Hepatocyte (in vitro differentiated cells): ENCODE measurements at places on chromosomes 2 and 18. TPM values are rescaled to one million over a fixed set of nuclear protein-coding genes. Genes with fewer than 3 reads are reported as not detected.
A peak's percentile ranks its signal among the peaks of the same experiment; 100 is the strongest.

- DNase-seq = peak; percentile 11
- no peak overlapping the region for H3K4me3 ChIP-seq
- peaks cover 4% of the 10 kb centered on the region for H3K4me1 ChIP-seq
- H3K36me3 ChIP-seq = no peaks in the 10 kb centered on the region
Measured at GRCh38 chr2:214876815-214877214, 67.3 kb upstream of the BARD1 start.

DNA sequence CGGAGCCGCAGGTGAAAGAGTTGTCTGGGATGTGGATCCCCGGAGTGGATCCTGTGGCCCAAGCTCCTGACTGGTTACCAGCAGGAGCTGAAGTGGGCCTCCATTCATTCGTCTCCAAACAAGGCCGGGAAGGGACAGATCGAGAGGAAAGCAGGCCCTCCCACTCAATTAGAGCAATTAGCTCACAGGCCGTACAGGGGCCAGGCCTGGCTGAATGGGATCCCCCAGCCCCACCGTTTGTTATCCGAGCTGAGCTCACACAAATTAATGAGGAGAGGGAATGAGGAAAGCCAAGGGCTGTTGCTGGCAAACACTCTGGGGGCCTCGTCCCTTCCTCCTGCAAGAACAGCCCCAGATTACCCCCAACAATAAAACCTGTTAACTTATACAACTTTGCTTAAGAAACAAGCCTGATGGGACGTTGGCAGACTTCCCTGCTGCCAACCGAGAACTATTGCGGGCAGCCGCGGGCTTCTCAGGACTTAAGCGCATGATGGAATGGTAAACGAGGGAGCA is 338.0 kb downstream of the BCL11A start:
- peak overlapping the region; percentile 41 for H3K27ac ChIP-seq
- H3K27me3 ChIP-seq = no peaks in the 10 kb centered on the region
- no peaks in the 10 kb centered on the region for H3K36me3 ChIP-seq
- no peak overlapping the region for H3K4me3 ChIP-seq
- H3K4me1 ChIP-seq = peaks cover 18% of the 10 kb centered on the region

DNA sequence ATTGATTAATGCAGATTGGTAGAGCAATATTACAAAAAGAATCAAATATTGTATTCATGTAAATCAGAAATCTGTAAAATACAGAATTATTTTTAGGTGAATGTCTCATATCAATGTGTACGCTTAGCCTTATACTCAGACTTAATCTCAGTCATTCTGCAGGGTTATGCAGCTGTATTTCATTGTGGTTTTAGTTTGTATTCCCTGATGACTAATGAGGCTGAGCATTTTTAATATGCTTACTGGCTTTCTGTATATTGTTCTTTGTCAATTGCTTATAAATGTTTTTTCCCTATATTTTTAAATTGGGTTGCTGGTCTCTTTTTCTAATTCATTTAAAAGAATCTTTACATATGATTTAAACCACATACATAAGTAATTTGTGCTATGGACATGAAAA is 50.1 kb downstream of the CDH19 start:
- no peaks in the 10 kb centered on the region for H3K36me3 ChIP-seq
- H3K4me1 ChIP-seq = no peaks in the 10 kb centered on the region
- DNase-seq = no peak
- no peak overlapping the region for H3K4me3 ChIP-seq
- H3K27ac ChIP-seq = no peak overlapping the region

DNA sequence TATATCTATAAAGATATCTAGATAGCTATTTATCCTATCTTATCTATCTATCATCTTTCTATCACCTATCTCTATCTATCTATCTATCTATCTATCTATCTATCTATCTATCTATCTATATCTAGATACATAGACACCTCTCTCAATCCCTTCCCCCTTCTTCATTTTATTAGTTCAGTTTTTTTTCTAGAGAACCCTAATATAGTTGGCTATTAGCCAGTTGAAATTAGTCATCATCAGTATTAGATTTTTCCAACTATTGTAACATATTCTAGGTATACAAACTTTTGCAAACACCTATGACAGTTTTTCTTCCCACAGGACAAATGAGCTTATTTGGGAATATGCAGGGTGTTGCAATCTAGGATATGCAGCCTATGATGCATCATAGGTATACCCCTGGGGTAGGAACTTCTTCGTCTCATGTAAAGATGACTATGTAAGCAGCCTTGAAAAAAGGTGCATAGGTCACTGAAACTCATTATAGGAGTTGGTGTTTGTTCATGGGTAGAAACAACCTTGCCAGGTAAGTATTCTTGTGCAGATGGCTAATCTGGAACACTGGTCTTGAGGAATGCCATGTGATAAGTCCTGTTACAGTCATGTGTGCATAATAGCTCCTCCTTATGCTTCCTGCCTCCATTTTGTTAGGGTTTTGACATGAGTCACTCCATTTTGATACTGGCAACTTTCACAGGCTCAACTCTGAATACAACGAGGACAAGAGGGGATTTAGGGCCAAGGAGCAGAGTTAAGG is 160.7 kb upstream of the ZSWIM2 start:
- no peak overlapping the region for H3K27ac ChIP-seq
- H3K4me1 ChIP-seq = no peaks in the 10 kb centered on the region
- no peak overlapping the region for H3K4me3 ChIP-seq
- no peaks in the 10 kb centered on the region for H3K36me3 ChIP-seq
- DNase-seq = no peak

DNA sequence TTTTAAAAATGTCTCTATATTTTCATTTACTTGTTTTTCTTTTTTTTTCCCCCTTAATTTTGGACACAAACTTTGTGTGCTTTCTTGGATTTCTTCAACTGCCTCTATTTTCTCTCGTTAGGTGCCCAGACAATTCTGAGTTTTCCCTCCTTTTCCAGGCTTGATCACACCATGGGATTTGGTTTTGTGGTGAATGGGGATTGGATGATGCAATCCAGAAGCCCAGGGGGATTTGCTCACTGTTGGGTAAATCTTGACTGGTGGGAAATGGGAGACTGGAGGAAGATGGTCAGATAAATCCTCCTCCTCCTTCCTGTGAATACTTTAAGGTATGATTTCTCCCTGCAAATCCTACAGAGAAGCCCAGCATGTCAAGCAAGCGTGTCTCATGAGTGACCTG is 19.5 kb upstream of the PAX8 start:
- H3K36me3 ChIP-seq = no peaks in the 10 kb centered on the region
- no peak overlapping the region for H3K4me3 ChIP-seq
- no peaks in the 10 kb centered on the region for H3K4me1 ChIP-seq
- H3K27me3 ChIP-seq = peaks cover 6% of the 10 kb centered on the region
- no peak overlapping the region for H3K27ac ChIP-seq

GRCh38 chr2:20141056-20141762 is 83.7 kb downstream of the SDC1 start:
- H3K27me3 ChIP-seq = no peaks in the 10 kb centered on the region
- H3K27ac ChIP-seq = peak overlapping the region; percentile 56
- no peaks in the 10 kb centered on the region for H3K36me3 ChIP-seq
- peak; percentile 78 for DNase-seq
- peaks cover 14% of the 10 kb centered on the region for H3K4me1 ChIP-seq

The SCN3A gene
- 13.2 and 14.5 TPM in 2 replicates for total RNA-seq

The ABCB11 gene
- 7.3 and 9.2 TPM in 2 replicates for total RNA-seq
